ENCODE measurements at places on chromosomes 2 and 18.

- H3K27ac ChIP-seq, result no peak overlapping the region
- peaks cover 5% of the 10 kb centered on the region for H3K27me3 ChIP-seq
- no peak overlapping the region for H3K4me3 ChIP-seq
- no peaks in the 10 kb centered on the region for H3K4me1 ChIP-seq
- DNase-seq, result no peak
Measured at GRCh38 chr2:54770676-54771075, 47.2 kb downstream of the EML6 start.

DNA sequence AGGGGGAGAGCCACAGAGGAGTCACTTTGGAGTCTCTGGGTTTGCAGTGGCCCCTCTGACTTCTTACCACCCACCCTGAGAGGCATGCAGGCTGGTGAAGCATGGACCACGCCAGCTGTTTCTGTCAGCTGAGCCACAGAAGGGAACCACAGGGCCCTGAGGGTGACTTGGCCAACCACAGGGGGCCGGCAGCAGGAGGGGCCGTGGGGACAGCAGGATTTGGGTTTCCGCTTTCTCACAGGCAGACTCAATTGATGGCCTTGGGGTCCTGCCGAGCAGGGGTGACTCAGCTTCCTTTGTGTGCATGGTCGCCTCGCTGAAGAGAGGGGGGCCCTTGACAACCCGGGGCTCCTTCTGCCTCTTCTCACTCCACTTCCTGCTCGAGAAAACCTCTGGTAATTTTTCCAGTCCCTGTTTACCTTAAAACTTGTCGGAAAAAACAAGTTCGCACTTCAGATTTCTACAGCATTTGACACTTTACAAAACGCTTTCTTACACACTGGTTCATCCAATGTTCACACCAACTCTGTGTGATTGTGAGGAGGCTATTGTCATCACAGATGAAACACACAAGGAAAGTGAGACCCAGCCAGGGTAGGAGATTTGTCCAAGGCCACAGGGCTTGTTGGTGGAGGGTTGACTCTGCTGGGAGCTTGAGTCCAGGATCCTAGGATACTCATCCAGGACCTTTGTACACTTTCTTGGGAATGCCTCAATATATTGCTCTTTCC is 311.2 kb downstream of the LPIN1 start:
- no peak for DNase-seq
- H3K4me3 ChIP-seq, result no peak overlapping the region
- H3K36me3 ChIP-seq, result peaks cover 7% of the 10 kb centered on the region
- peaks cover 17% of the 10 kb centered on the region for H3K4me1 ChIP-seq

DNA sequence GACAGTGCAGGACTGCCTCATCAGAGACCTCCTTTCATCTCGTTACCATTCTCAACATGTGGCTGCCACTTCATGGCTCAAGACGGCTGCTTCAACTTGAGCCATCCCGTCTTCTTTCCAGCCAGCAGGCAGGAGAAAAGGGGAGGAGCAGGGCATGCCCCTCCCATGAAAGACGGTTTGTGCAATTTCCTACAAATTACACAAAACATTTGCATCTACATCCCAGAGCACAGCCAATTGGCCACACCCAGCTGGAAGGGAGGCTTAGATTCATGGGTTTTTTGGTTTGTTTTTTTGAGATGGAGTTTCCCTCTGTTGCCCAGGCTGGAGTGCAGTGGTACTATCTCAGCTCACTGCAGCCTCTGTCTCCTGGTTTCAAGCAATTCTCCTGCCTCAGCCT is 11.8 kb downstream of the UCN start:
- peaks cover 61% of the 10 kb centered on the region for H3K27me3 ChIP-seq
- H3K27ac ChIP-seq, result no peak overlapping the region
- no peak for DNase-seq
- no peak overlapping the region for H3K4me3 ChIP-seq

DNA sequence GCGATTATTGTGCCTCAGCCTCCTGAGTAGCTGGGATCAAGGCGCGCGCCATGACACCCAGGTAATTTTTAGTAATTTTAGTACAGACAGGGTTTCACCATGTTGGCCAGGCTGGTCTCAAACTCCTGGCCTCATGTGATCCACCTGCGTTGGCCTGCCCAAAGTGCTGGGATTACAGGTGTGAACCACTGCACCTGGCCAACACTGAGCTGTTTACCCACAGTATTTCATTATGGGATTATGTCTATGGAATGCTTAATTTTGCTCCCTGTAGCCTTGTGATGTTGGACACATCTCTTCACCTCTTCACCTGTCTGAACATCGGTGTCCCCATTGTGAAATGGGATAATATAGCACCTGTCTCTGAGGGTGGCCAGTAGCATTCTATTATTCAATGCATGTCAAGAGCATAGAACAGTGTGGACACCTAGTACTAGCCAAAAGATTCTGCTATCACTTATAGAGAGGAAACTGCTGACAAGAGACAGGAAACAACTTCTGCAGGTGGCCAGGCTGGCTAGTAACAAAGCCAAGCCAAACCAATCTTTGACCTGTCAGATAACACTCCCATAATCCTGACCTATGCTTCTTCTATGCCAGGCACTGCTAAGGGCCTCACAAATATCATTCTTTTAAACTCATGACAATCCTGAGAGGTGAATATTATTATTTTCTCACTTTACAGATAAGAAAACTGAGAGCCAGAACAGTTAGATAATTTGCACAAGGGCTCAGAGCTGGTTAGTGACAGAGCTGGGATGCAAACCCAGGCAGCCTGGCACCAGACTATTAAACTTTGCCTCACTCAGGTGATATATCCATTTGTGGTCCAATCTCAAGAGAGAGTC is 29.4 kb upstream of the REEP1 start:
- H3K4me1 ChIP-seq, result peaks cover 21% of the 10 kb centered on the region
- H3K4me3 ChIP-seq, result no peak overlapping the region
- H3K27me3 ChIP-seq, result no peaks in the 10 kb centered on the region
- DNase-seq, result no peak
- no peaks in the 10 kb centered on the region for H3K36me3 ChIP-seq

- H3K4me1 ChIP-seq, result peaks cover 39% of the 10 kb centered on the region
- peaks cover 11% of the 10 kb centered on the region for H3K36me3 ChIP-seq
- DNase-seq, result no peak
- H3K27me3 ChIP-seq, result no peaks in the 10 kb centered on the region
- H3K27ac ChIP-seq, result peak overlapping the region; percentile 44
Measured at GRCh38 chr18:3002732-3003131, 10.2 kb downstream of the LPIN2 start.

GRCh38 chr2:135230150-135230549 is 178.1 kb downstream of the RAB3GAP1 start:
- peaks cover 9% of the 10 kb centered on the region for H3K36me3 ChIP-seq
- no peaks in the 10 kb centered on the region for H3K27me3 ChIP-seq
- DNase-seq, result no peak
